Cerebellar nuclear complex (tissue), 1 donor: ENCODE measurements at places on chromosomes 1 and 21.

DNA sequence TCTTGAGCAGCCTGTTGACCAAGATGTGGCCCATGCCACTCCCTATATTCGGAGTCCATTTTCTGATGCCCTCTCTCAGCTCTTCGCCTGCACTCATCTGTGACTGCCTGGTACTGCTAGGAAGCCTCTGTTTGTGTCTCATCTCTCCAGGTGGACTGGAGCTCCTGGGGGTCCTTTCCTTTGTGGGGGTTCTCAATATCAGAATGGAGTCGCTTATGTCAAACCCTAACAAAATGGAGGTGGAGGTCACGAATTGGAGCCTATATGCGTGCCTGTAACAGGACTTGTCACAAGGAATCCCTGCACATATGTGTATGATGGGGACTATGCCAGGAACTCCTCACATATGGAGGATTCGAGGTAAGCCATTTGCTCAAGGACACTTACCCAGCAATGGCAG, 46.7 kb upstream of the ATP5PO start:
- no peak for DNase-seq

- DNase-seq: no peak
Measured at GRCh38 chr1:25796811-25797458, 3.1 kb upstream of the SELENON start.

DNA sequence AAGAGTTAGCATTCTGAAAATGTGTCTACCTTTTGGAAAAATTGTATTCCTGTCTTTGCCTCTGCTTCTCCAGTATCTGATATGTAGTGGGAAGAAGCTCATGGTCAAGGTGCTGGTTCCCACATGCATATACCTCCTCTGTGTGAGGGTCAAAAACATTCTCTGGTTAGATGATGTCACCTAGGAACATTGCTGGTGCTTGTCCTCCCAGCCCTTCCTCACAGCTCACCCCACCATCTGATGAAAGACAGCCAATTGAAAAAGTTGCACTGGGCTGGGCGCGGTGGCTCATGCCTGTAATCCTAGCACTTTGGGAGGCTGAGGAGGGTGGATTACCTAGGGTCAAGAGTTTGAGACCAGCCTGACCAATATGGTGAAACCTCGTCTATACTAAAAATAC, 154.4 kb downstream of the NR5A2 start:
- no peak for DNase-seq

DNA sequence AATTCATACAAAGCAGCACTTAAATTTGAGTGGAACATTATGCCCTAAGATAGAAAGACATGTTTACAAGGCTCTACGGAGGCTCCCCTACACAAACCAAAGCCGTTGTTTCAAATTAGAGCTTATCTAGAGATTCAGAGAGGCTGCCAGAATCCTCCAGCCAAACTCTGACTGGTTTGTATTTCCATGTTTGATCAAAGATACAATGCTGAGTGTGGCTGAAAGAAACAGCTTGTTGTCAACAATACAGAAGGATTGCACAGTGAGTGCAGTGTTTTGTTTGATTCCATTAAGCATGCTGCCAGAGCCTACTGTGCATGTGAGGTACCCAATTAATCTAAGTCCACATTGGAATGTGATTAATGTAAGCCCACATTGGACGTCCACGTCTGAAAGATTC, 402.7 kb downstream of the DISC1 start:
- no peak for DNase-seq

- no peak for DNase-seq
Measured at GRCh38 chr1:197725044-197725443, 50.2 kb downstream of the DENND1B start.

GRCh38 chr21:39007532-39007931, 175.7 kb downstream of the PSMG1 start:
- DNase-seq: no peak

- DNase-seq: peak; percentile 18
Measured at GRCh38 chr1:245213066-245213831, 58.5 kb downstream of the KIF26B start.

- DNase-seq: no peak
Measured at GRCh38 chr1:205304695-205305070, 16.9 kb downstream of the NUAK2 start.
